ENCODE measurements at places on chromosomes 5 and 9.

- DNase-seq = no peak
These were observed 28.0 kb downstream of the NLN start for GRCh38 chr5:65749956-65750355.

DNA sequence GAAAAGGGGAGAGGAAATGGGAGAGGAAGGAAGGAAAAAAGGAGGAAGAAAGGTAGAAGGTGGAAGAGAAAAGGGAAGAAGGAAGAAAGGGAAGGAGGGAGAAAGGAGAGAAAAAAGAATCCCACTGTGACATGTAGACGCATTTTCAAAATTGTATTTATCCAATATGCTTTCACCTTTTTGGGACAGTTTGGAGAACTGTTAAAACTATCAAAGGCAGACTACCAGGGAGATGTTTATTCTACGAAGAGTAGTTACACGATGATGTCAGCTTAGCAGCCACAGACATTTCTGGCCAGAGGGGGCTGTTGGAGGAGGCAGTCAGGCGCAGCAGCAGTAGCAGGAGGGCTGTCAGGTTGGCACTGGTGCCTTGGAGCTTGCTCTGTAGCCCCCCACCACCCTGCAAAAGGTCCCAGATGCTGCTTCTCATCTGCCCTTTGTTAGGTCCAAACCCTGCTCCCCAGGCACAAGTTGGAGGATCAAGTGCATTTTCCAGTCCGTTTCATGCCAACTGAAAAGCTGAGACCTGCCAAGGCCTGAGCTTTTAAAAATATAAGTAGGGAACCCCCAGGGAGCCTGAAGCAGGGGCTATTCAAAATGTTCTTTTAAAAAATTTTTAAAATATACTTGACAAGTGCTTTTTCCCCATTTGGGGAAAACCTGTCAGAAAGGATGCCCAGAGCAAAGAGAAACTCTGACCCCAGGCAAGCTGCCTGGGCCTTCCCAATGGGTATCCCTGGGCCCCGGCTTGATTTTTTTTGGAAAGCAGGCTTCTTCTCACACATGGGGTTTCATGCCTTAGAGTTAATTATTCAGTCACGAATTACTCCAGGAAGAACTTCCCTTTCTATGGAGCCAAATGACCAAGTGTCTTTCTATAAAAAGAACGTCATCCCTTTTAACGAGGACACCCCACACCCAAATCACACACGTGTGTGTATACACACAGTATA is 203.3 kb downstream of the SLIT3 start:
- no peak for DNase-seq

DNA sequence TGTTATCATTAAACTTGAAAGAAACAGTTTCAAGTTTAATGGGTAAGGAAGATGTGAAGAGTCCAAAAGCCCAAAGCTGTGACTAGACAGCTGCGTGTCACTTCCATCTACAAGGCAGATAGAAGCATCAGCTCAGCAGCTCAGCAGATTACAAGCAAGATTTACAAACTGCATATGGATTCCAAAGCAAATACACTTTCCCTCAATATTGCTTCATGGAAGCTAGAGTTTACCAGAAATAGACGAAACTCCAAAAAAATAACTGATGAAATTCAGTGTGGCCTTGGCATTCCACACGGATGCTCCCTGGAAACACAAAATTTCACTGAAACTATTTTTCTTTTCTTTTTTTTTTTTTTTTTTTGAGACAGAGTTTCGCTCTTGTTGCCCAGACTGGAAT is 17.9 kb downstream of the MYO10 start:
- no peak for DNase-seq

GRCh38 chr9:136249877-136250559 is 4.4 kb upstream of the QSOX2 start:
- no peak for DNase-seq

GRCh38 chr9:134389642-134390041 is 63.4 kb downstream of the RXRA start:
- DNase-seq = no peak

- no peak for DNase-seq
These were observed 40.2 kb upstream of the WWC1 start for GRCh38 chr5:168251259-168251658.

DNA sequence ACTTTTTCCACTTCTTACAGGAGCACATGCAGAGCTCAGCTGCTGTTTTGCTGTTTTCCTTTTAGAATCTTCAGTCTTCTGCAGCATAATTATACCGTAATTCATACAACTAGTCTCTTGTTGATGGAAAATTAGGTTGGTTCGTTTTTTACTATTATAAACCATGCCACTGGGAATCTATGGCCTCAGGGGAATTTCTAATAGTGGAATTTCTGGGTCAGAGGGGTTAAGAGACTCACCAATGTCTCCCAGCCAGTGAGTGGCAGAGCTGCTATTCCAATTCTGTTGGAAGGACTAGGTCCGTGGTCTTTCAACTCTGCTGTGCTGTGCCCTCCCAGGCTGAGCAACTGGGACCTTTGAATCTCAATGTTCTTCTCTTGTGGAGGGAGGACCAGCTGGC is 282.5 kb downstream of the ZSWIM6 start:
- DNase-seq = no peak

- DNase-seq = peak; percentile 6
These were observed 68.5 kb downstream of the SLC24A2 start for GRCh38 chr9:19720377-19720776.

DNA sequence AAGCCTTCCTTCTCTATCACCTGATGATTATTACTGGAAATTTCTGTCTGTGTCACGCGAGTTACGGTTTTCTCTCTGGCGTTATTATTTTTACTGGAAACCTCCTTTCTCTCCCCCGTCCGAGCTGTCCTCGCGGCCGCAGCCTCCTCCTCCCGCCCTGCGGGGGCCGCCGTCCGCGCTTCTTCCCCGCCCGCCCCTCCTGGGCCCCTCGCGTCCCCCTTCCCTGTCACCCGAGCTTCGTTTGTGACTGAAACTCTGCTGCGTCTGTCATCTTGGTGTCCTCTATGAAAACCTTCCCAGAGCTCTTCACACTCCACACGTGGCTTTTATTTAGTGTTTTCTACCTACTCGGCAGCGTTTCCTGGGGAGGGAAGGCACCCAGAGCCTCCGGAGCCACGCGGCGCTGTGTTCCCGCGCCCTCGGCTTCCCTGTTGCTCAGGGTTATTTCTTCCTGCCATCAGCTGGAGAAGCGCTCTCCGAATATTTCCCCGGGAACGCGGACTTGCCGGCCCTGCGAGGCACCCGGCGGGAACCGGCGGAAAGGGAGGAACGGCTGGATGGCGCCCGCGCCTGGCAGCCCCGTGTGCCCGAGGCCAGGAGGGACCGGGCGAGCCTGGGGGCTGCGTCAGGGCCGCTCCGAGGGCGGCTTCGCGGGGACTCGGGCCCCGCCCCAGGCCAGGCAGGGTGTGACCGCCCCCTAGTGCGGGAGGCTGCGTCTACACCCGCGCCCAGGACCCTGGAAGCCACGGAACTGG is 33.9 kb downstream of the TRIP13 start:
- no peak for DNase-seq

GRCh38 chr9:123343443-123344191 is 12.4 kb upstream of the CRB2 start:
- no peak for DNase-seq

GRCh38 chr9:14710804-14711203 is 11.7 kb downstream of the CER1 start:
- DNase-seq = peak; percentile 45

DNA sequence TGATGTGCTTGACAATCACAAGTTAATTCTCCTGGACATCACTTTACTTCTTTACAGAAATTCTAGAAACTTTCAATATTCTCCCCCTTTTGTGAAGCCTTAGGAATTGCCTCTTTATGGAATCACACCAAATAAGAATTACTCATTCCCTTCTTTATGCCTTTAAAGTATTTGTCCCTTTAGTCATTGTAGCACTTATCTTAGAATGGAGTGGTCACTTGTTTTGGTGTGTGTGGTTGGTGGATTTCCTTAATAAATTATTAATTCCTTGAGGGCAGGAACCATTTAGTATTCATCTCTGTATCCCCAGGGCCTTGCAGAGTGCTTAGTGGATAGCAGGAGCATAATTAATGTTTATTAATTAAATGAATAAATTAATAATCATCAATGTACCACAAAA is 307.0 kb downstream of the ARRDC3 start:
- DNase-seq = no peak

- no peak for DNase-seq
These were observed 557.6 kb downstream of the PRR16 start for GRCh38 chr5:121021681-121022080.

GRCh38 chr5:179184521-179185050 is 124.4 kb downstream of the ZNF354C start:
- no peak for DNase-seq

GRCh38 chr9:95561913-95562312 is 45.1 kb upstream of the PTCH1 start:
- DNase-seq = no peak

DNA sequence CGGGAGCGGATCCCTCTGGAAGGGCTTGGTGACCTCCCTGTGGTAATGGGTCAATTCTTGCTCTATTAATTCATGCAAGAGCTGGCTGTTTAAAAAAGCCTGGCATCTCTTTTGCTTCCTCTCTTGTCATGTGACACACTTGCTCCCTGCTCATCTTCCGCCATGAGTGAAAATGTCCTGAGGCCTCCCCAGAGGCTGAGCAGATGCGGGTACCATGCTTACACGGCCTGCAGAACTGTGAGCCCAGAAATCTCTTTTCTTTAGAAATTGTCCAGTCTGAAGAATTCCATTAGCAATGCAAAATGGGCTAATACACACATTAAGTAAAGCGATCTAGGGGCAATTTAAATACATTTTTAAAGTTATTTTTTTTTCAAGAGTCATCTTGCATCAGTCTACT is 48.7 kb upstream of the CDK20 start:
- no peak for DNase-seq

DNA sequence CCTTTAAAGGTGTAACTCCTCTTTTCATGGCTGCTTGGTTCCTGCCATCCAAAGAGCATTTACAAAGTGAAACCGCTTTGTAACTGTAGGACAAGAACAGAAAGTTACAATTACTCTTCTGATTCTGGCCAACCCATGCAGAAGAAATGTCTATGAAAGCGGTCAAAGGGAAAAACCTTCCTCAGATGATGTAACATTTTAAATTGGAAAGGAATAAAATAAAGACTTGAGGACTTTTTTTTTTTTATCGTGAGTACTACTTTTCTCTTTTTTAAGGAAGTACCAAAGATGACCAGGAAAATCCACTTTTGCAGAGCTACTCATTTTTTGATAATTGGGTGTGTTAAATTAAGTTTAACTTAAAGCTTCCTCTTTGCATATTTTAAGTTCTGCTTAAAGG is 13.0 kb upstream of the C9orf72 start:
- no peak for DNase-seq

- no peak for DNase-seq
These were observed 228.8 kb downstream of the PLK2 start for GRCh38 chr5:58231041-58231440.

- no peak for DNase-seq
These were observed 87.6 kb downstream of the ANKRD55 start for GRCh38 chr5:56145511-56145910.

GRCh38 chr9:10678790-10679189 is 66.0 kb upstream of the PTPRD start:
- peak; percentile 64 for DNase-seq

GRCh38 chr5:126875303-126875785 is 98.4 kb downstream of the LMNB1 start:
- DNase-seq = no peak

DNA sequence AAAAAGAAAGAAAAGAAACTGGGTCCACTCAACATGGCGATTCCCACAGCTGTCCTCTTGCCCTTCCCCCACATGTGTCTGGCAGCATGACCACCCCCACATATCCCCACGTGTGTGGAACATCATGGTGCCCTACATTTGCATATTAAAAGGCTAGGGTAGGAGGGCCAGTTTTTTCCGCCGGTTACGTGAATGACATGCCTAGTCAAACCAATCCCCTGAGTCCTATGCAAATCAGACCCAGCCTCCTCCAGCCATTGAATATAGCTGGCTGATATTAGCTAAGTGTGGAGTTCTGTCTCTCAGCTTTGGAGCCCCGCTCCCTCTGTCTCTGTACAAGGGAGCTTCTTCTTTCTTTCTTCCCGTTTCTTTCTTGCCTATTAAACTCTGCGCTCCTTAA is 33.0 kb upstream of the CCDC112 start:
- no peak for DNase-seq

- DNase-seq = peak; percentile 56
These were observed 2.4 kb downstream of the ATG12 start for GRCh38 chr5:115838885-115839518.

DNA sequence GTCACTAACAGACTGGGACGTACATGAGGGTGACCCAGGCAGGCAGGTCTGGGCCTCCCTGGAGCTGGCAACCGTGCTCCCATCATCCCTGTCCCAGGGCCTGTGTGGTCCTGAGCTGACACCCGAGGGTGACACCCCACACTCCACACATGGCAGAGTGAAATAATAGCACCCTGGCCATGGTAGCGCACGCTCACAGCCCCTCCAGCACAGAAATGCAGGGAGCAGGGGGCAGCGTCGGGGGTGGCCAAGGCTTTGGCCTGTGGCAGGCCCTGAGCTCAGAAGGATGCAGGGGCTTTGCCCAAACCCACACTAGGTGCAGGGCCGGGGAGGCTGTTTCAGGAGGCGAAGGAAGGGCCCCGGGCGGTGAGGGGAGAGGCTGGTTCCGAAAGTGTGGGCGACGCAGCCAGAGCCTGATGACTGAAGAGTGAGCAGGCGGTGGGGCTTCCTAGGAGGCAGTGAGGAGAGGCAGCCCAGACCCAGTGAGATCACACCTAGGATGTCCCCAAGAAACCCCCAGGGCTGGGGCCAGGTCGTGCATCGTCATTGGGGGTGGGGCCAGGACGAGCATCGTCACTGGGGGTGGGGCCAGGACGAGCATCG is 12.9 kb downstream of the OR2V2 start:
- DNase-seq = peak; percentile 21

- peak; percentile 47 for DNase-seq
These were observed 57.9 kb downstream of the OSTF1 start for GRCh38 chr9:75146229-75146628.

All from HT1080 (cell line).